ENCODE measurements at places on chromosomes 11 and 22.

GRCh38 chr11:119626197-119626841 is 102.7 kb downstream of the NECTIN1 start:
- no peak for DNase-seq

DNA sequence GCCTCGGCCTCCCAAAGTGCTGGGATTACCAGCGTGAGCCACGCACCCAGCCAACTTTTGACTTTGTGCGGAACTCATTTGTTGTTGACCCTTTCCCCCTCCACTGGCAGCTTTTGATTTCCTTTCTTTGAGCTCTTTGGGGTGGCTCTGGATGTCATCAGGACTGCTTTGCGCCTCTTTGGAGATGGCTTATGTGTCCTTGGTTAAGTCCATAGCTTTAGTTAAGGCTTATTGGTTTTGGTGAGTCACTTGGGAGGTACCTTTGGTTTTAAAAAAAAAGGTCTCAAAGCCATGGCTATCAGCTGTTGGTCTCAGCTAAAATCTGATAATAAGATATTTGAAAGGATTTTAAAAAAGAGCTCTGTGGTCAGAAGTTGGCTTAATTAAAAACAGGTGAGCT is 5.1 kb upstream of the ARSA start:
- no peak for DNase-seq

DNA sequence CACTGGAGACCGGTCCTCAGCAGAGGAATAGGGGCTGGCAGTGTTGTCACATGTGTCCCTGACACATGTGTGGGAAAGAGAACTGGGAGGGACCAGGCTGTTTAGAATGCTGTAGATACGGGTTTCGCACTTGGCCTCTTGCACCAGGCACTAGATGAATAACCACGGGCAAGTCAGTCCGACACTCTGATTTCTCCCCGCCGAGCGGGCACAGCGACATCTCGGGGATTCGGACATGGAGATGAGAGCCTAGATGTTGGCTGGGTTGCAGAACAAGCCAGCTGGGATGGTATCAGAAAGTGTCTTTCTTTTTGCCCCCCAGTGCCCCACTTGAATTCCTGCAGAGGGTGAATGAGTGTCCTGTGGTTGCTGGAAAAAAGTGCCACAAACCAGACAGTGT is 115.9 kb upstream of the SLC22A12 start:
- DNase-seq = no peak

DNA sequence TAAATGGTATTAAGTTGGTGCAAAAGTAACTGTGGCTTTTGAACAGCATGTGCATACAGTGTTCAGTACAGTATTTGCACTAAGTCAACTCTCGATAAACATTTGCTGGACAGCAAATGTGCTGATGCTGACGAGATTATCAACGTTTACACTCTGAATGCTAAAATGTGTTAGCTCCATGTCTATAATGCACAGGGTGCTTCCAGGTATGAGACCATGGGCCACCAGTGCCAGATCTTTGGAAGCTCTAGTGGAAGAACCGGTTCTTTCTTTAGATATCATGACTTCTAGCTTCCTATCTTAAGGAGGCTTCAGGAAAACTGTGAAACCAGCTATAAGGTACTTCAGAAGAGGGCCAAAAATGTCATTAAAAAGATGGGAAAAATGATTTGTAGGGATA is 17.2 kb downstream of the SNX19 start:
- DNase-seq = no peak

DNA sequence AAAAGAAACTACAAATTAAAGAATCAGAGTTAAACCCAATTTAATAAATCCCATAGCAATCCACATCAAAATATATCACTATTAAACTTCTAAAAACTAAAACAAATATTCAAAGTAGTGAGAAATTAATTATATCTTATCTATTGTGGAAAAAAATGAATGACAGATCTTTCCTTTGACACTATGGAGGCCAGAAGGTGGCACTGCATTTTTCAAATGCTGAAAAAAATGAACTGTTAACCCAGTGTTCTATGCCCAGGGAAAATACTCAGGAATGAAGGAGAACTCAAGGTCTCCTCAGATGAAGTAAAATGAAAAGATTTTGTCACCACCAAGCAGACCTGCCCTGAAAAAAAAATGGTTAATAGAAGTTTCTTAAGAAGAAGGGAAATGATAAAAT is 27.7 kb downstream of the TYR start:
- DNase-seq = no peak

- DNase-seq = no peak
These were observed 4.5 kb upstream of the FGF3 start for GRCh38 chr11:69823641-69824265.

DNA sequence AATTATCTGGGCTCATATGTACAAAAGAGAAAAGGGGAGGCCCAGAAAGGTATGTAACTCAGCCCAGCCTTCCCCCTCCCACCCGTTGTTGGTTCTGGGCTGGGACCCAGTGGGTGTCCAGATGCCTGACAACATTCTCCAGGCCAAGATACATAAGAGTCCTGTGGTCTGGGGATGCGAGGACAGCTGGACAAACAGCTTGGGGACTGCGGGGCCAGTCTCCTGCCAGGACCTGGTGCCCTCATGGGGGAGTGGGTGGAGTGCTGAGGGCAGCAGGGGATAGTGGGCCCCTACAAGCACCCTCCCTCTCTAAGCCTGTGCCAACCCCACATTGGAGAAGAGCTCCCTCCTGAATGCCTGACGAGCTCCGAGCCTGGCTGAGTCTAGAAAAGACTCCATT is 3.5 kb upstream of the SLC22A6 start:
- DNase-seq = no peak

DNA sequence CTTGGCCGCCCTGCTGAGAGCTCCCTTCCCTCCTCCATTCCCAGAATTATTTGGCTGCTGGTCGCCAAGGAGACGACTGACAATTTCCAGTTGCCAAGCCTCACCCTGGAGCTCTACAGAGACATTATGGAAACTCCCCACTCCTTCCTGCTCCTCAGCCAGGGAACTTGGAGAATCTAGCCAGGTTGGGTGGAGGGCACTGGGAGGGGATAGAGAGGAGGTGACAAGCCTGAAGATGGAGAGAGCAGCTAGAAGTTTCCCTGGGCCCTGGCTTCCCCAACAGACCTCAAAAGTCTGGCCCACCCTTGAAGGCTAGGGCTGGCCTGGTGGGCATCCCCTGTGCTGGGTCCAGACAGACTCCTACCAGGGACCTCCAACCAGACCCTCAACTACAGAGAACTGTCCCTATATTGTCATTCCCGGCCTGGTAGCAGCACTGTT is 6.7 kb upstream of the VSIG10L2 start:
- no peak for DNase-seq

DNA sequence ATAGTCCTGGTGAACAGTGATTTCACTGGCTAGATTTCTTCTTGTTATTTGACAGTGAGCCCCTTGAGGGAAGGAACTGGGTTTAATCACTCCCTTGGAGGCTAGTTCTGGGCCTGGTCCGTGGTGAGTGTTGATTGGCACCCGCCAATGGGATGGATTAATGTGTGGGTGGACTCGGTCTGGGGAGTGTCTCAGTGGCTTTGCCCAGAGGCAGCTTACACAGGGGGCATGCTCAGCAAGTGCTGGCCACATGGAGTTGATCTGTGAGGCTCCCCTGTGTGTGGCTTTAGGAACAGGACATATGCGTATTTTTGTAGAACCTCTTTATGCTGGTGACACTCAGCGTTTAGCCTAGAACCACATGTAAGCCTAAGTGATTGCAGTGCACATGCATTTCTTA is 106.9 kb downstream of the TBC1D22A start:
- no peak for DNase-seq

DNA sequence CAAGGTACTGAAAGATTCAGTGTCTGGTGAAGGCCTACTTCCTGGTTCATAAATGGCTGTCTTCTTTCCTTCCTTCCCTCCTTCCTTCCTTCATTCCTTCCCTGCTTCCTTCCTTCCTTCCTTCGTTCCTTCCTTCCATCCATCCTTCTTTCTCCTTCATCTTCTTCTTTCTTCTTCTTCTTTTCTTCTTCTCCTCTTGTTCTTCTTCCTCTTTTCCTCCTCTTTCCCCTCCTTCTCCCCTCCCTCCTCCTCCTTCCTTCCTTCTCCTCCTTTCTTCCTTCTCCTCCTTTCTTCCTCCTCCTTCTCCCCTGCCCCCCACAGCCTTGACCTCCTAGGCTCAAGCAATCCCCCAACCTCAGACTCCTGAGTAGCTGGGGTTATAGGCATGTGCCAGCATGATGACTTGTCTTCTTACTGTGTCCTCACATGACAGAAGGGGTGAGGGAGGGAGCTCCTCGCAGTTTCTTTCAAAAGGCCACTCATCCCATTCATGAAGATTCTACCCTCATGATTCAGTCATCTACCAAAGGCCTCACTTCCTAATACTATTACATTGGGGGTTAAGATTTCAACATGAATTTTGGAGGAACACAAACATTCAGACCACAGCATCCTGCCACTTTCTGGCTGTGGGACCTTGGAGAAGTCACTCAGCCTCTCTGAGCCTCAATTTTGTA is 22.6 kb upstream of the CCDC134 start:
- no peak for DNase-seq

GRCh38 chr22:19876941-19877625 is 22.4 kb upstream of the GNB1L start:
- no peak for DNase-seq

DNA sequence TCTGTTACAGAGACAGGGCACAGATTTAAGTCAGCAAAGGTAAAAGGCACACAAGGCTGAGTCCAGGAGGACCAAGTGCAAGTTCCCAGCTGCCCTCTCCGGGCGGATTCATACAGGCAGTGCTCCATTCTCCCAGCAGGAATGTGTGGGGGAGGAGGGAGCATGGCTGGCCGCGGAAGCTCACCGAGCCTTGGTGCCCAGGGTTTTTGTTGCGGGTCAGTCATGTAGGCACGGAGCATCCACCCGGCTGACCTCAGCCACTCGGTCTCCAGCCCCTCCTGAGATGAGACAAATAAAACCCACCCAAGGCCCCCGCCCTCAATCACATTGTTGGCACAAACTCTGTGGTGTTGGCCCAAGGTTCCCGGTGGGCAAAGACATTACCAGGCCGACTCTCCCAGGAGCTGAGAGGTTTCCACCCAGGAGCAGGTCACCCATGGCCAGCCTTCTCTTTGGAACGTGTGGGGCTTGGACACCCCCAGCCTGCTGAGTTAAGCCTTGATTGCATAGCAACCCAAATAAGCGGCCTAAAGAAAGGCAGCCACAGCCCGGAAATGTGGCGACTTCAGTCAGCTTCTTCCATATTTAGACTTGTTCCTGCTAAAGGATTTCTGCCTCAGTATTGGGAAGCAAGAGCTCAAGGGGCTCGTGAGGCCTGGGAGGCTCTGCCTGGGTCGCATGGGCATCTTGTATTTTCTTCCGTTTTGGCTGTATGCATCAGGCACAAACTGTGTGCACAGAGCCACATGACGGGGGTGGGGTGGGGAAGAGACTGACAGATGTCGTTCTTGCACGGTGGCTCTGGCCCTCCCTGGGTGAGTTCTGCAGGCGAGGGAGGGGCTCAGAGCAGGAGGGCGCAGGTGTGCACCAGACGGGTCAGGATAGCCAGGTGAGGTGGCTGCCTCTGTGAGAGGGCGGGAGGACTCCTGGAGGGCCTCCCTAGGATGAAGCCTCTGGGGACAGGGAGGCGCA is 63.0 kb downstream of the ARHGAP8 start:
- no peak for DNase-seq

GRCh38 chr11:113184498-113184897 is 129.9 kb upstream of the TTC12 start:
- no peak for DNase-seq
